Thoracic aorta endothelial cell (primary cell): ENCODE measurements at places on chromosomes 3 and 15. TPM values are rescaled to one million over a fixed set of nuclear protein-coding genes. Genes with fewer than 3 reads are reported as not detected.

GMNC gene
- total RNA-seq: not detected in 2 replicates

COL8A1 gene
- 156 and 212 TPM in 2 replicates for total RNA-seq

NPAP1 gene
- total RNA-seq: not detected in 2 replicates

RTP1 gene
- total RNA-seq: 0.13 TPM in 1 of 2 replicates, not detected in the other

ZBBX gene
- total RNA-seq: 0.07 TPM in 1 of 2 replicates, not detected in the other

RNF111 gene
- 33.2 and 34.4 TPM in 2 replicates for total RNA-seq

SCAANT1 gene
- not detected in 2 replicates for total RNA-seq

FOXL2NB gene
- 0.13 and 0.14 TPM in 2 replicates for total RNA-seq

SLC9C1 gene
- total RNA-seq: 0.57 TPM in 1 of 2 replicates, not detected in the other

LRRIQ4 gene
- under 0.01 and 0.07 TPM in 2 replicates for total RNA-seq

ADCY5 gene
- not detected in 2 replicates for total RNA-seq

ZNF774 gene
- 1.5 and 5.3 TPM in 2 replicates for total RNA-seq

STRC gene
- total RNA-seq: not detected in 2 replicates

CYP1A2 gene
- not detected in 2 replicates for total RNA-seq

WDR72 gene
- total RNA-seq: not detected in 2 replicates

SLC15A2 gene
- under 0.01 and 0.36 TPM in 2 replicates for total RNA-seq

NCK1 gene
- 85.3 and 150 TPM in 2 replicates for total RNA-seq

DZIP1L gene
- total RNA-seq: 13.8 and 23.6 TPM in 2 replicates

ATP13A3 gene
- 302 and 308 TPM in 2 replicates for total RNA-seq

SLC28A2 gene
- total RNA-seq: not detected in 2 replicates

RHOA gene
- 680 and 866 TPM in 2 replicates for total RNA-seq

MOBP gene
- 0.07 and 0.13 TPM in 2 replicates for total RNA-seq
